Hematopoietic multipotent progenitor cell treated with erythropoietin and hydrocortisone succinate and interleukin-3 and kit ligand, for 8 days (in vitro differentiated cells): ENCODE measurements at places on chromosomes 11 and 22.

DNA sequence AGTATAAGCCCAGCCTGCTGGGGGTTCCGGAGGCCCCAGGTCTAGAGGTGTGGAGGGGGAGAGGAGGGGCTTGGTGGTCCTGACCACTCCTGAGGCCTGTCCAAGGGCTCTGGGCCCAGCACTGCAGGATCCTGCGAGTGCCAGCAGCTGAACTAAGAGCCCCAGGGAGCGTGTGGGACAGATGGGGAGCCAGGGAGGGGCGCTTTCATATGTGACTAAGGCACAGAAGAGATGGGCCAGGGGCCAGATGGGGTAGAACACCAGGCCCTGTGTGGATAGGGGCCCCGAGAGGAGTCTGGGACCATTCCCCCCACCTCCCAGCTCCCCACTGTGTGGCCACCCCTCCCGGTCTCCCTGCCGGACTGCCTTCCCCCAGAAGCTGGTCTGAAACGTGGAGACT lies 18.4 kb downstream of the MAFF start:
- no peak for DNase-seq

DNA sequence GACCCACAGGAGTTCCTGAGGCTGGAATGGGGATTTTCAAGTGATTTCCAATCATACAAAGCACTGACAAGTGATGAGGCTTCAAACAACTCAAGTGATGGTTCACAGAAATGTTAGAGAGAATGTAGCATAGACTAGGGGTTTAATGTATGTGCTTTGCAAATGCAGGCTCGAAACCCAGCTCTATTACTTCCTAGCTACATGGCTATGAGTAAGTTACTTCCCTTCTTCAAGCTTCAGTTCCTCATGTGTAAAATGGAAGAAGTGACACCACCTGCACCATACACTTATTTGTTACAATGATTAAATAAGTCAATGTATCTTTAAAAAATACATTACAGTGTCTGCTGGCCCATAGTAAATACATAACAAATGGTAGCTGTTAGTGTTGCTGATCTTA lies 139.8 kb downstream of the CCDC81 start:
- no peak for DNase-seq

GRCh38 chr11:124915541-124916369 lies 3.3 kb upstream of the HEPN1 start:
- no peak for DNase-seq

- DNase-seq, result no peak
Measured at GRCh38 chr11:4074266-4074665, 20.3 kb upstream of the RRM1 start.

GRCh38 chr11:59012398-59013265 lies 73.3 kb downstream of the GLYATL1 start:
- DNase-seq, result no peak

DNA sequence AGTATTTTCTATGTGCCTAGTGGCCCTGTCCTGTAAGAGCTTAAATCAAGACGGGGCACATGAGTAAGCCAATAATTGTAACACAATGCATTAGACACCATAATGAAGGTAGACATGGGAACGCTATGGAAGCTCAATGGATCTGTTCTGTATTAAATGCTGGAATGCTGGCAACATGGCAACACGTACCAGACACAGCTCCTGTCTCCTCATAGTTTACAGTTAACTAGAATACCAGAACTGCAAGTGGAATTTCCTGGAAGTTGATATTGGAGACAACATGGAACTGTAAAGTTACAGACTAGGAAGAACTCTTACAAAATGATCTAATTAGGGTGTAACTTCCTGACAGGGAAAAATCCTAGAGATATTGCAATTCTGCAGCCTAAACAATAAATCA lies 12.4 kb downstream of the P4HA3 start:
- DNase-seq, result no peak

- no peak for DNase-seq
Measured at GRCh38 chr11:73652046-73652730, 5.8 kb downstream of the PLEKHB1 start.

DNA sequence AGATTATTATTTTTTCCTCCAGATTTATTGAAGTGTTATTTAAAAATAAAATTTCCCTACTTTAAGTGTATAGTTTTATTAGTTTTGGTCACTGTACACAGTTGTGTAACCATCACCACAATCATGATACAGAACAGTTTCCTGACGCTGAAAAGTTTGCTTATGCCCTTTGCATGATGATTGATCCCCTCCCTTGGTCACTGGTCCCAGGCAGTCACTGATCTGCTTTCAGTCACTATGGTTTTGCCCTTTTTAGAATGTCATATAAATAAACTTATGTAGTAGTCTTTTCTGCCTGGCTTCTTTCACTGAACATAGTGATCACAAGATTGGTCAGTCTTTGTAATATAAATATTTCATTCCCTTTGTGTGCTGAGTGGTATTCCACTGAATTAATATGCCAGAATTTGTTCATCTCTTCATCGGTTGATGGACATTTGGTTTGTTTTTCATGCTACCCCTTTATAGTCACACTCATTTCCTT lies 140.6 kb downstream of the SWAP70 start:
- no peak for DNase-seq
